HFFc6 (cell line): ENCODE measurements at places on chromosomes 13 and 19. TPM values are rescaled to one million over a fixed set of nuclear protein-coding genes. Genes with fewer than 3 reads are reported as not detected.

GRCh38 chr13:110813646-110814624 is 100.4 kb downstream of the ING1 start:
- no peak for DNase-seq

DNA sequence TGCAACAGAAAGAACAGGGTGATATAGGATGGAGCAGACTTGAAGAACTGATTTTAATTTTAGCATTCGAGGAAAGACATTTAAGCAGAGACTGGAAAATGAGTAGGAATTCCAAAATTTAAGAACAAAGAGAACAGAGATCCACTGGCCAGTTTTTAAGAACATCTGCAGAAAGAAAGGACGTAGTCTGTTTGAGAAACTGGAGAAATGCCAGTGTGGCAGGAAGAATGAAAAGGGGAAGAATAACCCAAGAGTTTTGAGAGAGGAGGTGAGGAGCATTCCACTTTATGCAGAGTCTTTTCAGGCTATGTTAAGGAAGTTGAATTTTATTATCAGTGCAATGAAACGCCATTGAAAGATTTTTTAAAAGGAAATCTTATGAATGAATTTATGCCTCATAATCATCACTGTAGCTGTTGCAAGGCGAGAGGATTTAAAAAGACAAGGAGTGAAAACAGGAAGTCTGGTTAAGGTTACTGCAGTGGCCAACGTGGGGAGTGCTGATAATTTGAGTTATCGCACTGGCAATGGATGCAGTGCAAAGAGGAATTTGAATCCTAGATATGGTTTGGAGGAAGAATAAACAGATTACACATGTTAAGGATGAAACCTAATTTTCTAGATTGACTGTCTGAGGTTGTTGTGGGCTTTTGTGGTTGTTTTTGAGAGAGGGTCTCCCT is 253.8 kb downstream of the DACH1 start:
- no peak for DNase-seq

- no peak for DNase-seq
These were observed 83.3 kb downstream of the CRYL1 start for GRCh38 chr13:20442375-20442774.

DNA sequence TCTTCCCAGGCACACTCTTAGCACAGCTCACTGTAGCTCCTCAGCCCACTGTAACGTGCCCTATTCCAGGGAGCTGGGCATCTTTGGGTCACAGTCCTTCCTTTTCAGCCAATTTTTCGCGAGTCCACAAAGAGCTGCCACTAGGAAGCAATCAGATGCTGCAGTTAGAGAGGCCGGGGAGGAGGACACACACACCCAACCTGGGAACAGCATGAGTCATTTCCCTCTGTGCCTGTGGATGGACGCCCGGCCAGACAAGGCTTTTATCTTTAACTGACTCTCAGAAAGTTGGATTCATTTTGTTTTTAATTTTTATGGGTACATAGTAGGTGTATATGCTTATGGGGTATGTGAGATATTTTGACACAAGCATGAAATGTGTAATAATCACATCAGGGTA is 918.6 kb downstream of the UQCRFS1 start:
- no peak for DNase-seq

Gene ZNF470
- 2.9 to 4.1 TPM (median 3.0 TPM) in 3 replicates for total RNA-seq
